ENCODE measurements at places on chromosomes 11 and 22. TPM values are rescaled to one million over a fixed set of nuclear protein-coding genes. Genes with fewer than 3 reads are reported as not detected.

The SMTN gene
- 344 TPM for total RNA-seq

The SYT8 gene
- not detected for total RNA-seq

The NFAM1 gene
- not detected for total RNA-seq

The HTR3B gene
- total RNA-seq: not detected

The H19 gene
- total RNA-seq: 55.1 TPM

The CTSC gene
- total RNA-seq: 340 TPM

The DMC1 gene
- total RNA-seq: 3.2 TPM

The MMP8 gene
- total RNA-seq: not detected

The OR51A7 gene
- total RNA-seq: not detected

The B3GAT1 gene
- total RNA-seq: not detected

The FAM118A gene
- 11.5 TPM for total RNA-seq

The CTR9 gene
- total RNA-seq: 23.9 TPM

All from myometrial cell (primary cell).